Femur (tissue), 1 donor: ENCODE measurements at places on chromosomes 1 and 21.

GRCh38 chr1:60126723-60127122 lies 53.2 kb upstream of the C1orf87 start:
- DNase-seq, result no peak

DNA sequence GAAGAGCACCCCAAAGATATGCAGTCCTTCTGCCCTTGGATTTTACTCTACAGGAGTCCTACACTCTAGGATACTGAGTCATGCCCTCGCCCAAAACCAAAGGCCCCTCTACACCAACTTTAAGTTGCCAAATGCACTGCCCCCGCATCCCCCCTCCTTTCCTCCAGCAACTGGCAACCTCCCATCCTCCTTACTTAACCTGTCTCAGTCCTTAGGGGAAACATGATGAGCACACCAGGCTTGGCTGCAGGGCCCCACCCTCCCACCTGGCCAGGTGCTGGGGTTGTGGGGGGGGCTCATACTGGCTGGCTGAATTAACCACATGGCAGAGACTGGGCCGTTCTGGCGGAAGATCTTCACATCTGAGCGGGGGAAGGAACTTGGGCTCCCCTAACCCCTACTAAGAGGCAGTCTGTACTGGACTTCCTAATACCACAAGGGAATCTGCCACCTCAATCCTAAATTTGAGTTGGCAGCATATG lies 1.2 kb downstream of the HDGF start:
- no peak for DNase-seq

DNA sequence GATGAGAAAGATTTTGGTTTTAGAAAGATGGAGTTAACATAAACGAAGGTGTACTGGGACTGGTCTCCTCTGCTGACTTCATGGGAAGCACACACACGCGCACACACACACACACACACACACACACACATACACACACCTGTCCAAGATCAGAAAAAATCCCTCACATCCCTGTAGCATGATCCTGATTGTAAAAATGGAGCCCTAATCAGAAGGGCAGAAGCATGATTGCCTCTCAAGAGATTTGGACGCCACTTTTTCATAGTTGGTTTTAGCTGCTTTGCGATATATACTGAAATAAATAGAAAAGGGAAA lies 56.5 kb upstream of the LGALS8 start:
- no peak for DNase-seq

DNA sequence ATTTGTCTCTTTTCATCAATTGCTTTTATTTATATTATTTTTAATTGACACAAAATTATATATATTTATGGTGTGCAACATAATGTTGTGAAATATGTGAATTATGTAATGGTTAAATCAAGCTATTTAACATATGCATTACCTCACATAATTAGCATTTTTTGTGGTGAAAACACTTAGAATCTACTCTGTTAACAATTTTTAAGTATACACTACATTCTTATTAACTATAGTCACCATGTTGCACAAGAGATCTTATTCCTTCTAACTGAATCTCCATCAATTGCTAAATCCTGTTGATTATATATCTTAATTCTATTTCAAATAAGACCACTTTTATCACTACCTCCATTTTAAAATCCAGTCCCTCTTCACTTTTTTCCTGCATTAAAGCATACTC lies 42.5 kb downstream of the PLPPR5 start:
- no peak for DNase-seq

- DNase-seq, result no peak
These were observed 165.0 kb upstream of the IRF2BP2 start for GRCh38 chr1:234774971-234775370.

DNA sequence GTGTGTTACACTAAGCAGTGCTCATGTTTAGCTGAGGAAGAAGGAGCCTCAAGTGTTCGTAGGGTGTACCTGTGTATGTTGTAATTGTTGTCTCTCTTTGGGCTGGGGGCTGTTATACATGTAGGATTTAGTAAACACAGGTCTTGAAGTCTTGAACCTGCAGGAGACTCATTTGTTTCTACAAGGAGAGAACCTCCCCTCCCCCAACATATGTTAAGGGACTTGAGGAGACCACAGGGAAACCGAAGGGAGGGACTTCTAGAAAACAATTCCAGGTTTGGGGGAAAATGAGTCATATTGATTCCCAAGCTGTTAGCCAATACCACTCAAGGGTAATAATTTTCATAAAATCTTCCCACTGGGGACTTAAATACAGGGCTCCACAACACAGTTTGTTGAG lies 25.0 kb upstream of the AGBL4 start:
- DNase-seq, result no peak

GRCh38 chr1:240611619-240612480 lies at the start of gene GREM2:
Gene GREM2 (minus strand): TSS chr1:240612155. CDS start chr1:240493475, 118,680 bp downstream.
- DNase-seq, result peak; percentile 72

DNA sequence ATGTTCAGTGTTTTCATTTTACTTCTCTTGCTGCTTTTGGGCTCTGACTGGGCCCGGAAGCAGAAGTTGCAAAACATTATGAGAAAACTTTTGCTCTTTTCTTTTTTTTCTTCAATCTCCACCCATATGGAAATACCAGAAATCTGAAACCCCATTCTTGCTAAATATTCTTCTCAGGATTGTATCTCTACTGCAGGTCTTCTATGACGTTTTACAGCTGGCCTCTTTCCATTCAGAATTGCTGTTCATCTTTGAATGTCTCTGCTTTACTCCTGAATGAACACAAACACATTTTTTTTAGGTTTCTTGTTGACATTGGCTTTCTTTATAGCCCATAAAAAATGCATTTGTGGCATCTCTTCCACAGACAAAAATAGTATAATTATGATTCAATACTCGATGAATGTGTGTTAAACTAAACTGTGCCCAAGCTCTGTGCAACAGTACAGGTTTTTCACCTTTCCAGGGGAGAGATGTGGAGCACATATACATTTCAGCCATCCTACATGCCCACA lies 18.8 kb downstream of the PTPRC start:
- DNase-seq, result no peak

DNA sequence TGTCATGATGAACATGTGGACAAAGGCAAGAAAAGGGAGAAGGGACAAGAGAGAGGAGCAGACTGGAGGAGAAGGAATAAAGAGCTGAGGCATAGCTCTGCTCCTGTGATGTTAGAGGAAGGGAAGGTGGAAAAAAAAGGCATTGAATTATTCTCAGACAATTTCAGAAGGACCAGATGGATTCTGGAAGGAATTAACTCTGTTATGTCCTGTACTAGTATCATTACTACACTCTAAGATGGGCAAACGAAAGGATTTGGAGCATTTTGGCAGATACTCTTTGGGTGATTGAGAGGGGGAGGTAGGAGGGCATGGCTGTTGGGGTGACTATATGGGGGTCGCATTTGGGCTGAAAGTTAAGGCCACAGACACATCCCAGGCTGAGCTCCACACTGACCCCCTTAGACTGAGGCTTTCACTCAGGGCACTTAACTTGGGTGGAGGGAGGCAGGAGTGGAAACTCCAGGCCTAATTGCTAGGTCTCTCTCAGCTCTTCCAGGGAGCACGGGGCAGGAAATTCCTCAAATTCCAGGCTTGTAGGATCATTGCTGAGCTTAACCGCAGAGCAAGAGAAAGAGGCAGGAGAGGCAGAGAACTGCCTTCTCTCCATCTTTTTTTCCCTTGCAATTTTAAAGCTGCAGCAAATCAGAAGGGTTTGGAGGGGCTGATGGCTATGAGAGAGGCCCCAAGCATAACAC lies 25.9 kb downstream of the KIRREL1 start:
- DNase-seq, result peak; percentile 90

DNA sequence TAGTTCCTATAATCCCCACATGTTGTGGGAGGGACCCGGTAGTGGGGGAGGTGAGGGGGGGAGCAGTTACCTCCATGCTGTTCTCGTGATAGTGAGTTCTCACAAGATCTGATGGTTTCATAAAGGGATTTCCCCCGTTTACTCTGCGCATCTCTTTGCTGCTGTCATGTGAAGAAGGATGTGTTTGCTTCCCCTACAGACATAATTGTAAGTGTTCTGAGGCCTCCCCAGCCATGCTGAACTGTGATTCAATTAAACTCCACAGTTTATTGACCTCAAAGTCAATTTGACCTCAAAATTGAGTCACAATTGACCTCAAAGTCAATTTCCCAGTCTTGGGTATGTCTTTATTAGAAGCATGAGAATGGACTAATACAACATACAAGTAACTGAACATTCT lies 19.7 kb downstream of the DPH5 start:
- no peak for DNase-seq

GRCh38 chr1:235702412-235702811 lies 52.8 kb upstream of the GNG4 start:
- no peak for DNase-seq

DNA sequence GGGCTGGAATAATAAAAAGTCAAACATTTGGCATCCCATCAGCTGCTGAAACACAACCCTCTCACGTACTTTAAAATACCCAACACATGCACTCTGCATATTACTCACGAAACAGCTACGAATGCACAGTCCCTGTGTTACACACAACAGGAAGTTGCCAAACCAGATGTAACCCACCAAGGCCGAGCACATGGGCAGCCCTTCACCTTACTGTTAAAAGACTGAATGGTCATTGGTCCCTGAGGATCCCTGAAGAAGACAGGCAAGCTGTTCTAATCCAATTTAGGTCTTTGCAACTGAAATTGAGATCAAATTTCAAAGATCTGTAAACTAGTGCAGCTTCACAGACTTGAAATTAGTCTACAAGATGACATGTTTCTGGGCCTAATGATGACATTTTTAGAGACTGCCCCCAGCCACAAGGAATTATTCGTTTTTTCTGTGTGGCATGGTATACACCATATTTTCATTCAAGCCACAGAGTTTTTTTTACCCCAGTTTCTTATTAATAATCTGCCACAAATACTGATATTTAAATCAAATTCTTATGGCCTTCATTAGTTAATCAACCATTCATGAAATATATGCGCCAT lies 25.6 kb upstream of the IER5 start:
- no peak for DNase-seq

DNA sequence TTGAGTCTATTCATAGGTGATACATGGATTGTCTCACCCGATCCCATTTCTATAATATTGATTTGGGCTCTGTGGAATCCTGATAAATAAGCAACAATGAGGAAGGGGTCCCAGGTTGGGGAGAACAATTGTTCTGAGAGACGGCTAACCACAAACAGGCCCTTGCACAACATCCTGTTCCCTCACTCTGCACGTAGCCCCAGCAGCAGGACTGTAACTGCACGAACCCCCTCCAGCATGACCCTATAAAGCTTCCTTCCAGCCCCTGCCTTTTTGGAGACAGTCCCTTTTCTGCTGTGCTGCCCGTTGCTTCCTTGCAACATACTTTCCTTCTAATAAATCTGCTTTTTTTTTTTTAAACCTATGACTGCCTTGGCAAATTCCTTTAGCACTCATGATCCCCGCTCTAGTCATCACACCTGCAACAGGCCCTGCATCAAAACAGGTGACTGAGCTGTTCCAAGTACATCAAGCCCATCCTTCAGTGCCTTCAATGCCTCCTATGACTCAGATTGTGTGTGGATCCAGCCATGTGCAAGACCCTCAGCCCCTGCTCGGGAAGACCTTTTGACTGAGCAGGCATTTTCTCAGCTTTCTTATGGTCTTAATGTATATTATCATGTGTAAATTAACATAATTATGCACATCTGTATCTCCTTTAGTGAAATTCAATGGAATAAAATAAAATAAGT lies 63.7 kb upstream of the B3GALNT2 start:
- no peak for DNase-seq

DNA sequence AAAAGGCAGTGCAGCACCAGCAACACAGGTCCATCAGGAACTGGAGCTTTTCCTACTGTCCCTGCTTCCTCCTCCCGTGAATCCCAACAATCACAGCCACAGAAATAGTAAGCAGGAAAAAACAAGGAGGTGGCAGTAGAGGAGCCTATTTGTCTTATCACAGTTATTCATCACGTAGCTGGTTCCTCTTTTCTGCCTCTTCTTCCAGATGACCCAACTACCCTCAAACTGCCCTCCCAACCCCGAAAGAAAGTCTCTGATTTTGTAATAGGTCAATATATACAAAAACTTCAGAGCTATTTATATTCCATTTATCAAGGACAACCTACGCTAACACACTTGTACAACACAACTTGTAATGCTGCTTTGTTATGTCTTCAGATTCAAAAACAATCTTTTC lies 21.4 kb downstream of the GNB1 start:
- no peak for DNase-seq

DNA sequence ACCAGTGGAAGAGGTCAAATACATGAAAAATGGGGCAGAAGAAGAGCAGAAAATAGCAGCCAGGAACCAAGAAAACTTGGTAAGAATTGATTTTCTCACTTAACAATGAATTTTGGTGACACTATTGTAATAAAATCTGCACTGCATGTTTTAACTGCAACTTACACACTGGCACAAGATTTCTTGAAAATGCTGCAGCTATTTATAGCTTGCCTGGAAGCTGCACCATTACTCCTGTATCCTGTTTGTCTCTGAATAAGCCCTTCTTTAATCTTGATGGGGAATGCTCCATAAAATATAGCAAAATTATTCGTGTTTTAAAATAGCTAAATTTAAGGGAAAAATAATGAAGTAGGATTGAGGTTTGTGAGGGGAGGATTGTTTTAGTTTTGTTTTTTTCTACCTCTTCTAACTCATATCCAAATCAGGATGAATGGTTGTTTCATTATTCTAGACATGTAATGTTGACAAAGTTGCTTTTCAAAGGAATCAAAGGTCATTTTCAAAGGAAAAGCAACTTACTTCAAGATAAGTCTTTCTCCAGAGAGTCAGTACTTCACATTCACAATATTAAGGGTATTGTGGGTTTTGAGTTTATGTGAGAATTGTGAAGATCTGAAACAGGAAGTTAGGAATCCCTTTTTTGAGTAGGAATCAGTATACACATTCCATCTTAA lies 120.9 kb downstream of the C1orf21 start:
- no peak for DNase-seq

- no peak for DNase-seq
These were observed 61.2 kb upstream of the CCDC190 start for GRCh38 chr1:162922201-162922600.

GRCh38 chr1:64042331-64043100 lies 160.9 kb upstream of the UBE2U start:
- DNase-seq, result peak; percentile 67

- DNase-seq, result no peak
These were observed 19.9 kb downstream of the HUNK start for GRCh38 chr21:31892686-31893085.

GRCh38 chr1:13583966-13584791 lies 547 bp downstream of the PDPN start:
- peak; percentile 74 for DNase-seq

GRCh38 chr1:27513528-27513927 lies 23.6 kb upstream of the WASF2 start:
- DNase-seq, result no peak

GRCh38 chr1:52294580-52294979 lies 71.4 kb downstream of the CC2D1B start:
- DNase-seq, result no peak

GRCh38 chr1:177368255-177368654 lies 197.5 kb downstream of the BRINP2 start:
- DNase-seq, result no peak

DNA sequence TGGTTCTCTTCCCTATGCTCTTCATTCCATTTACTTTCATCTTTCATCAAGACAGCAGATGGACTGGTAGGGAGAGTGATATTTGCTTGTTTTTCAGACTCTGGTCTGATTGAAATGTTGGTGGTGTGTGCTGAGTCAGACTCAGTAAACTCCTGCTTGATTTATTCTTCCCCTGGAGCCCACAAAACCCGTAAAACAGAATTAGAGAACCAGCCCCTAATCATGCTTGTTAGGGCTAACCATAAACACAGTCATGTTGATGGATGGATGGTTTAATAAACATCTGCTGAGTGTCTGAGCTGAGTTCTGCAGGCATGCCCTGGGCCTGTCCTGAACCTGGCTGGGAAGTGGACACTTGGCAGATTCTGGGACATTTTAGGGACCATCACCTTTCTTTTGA lies 24.8 kb downstream of the NOS1AP start:
- DNase-seq, result no peak
